ENCODE measurements at places on chromosomes 2 and 18.

DNA sequence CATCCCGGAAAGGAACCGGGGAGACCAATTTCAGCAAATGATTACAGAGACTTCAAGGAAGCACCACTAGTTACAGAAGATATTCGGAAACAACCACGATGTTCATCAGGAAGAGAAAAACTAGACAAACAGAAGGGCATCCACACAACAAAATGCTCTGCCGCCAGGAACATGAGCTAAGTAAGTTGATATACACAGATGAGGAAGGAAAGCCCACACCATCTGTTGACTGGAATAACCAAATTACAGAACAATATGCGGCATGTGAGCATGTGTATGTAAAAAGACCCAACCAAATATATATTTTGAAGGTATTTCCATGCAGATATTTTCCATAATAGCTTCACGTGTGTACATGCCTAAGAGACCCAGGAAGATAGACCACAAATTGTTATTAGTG, 47.0 kb downstream of the ACKR3 start:
- DNase-seq: no peak

GRCh38 chr2:211802666-211803065, 735.9 kb downstream of the ERBB4 start:
- DNase-seq: no peak

DNA sequence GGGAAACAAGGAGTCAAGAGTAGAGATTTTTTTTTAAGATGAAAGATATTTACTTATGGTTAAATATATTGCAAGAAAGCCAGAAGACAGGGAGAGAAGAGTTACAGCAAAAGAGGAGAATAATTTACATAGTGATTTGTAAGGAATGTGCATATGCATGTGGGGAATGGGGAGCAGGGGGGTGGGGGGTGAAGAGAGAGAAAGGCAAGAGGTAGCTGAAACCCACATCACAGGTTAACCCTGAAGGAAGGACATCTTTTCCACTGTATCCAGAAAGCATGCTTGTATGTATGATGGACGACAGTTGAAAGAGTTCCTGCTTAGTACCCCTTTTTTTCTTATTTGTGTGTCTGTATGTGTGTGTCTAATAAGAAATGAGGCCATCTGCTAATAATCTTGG, 371.9 kb downstream of the RAD51AP2 start:
- DNase-seq: no peak

- DNase-seq: no peak
These were observed 251.7 kb upstream of the PXDN start for GRCh38 chr2:1995987-1996386.

DNA sequence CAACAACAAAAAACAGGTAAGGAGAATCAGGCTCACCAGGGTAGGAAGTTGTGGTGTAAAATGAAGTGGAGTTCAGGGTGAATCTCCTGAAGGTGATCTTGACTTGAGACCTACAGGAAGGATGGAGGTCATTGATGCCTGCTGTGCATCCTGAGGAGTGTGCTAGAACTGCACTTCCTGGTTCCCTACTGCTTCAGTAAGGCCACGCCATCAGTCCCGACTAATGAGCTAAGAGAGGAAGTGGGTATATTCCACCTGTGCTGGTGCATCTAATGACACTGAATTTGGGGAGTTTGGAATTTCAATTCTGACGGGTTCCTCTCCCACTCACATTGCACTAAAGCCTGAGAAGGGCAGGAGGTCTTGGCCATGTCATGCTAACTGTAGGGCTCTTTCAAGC, 349.3 kb upstream of the SLC14A2 start:
- DNase-seq: no peak

DNA sequence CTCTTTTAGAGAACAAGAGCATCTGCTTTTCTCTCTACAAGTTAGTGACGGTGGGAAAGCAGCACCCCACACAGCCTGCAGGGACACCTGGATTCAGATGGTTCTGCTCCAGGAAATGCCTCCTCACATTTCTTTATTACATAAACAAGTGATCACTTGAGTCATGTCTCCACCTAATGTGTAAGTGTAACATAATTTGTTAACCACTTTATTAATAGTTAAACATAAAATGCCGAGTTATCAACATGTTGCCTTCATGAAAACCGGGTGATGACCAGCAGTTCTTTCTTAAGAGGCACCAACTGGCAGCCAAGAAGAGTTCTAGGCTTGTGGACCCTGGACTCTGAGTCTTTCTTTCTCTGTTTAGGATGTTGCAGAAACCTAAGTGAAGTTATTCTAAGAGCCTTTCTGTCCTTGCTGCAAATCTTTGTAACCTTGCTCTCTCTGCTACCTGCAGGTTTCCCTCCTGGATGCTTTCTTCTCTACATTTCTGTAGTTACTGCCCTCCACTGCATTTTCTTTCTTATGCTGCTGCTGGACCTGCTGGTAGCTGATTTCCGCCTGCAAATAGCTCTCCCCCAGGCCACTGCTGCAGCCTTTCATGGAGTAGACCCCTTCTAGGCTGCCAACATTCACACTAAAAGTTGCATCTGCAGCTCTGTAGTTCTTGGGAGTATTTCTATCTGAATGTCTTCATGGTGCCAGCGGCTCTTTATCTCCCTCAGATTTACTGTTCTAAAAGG, 24.3 kb downstream of the UPP2 start:
- DNase-seq: no peak

DNA sequence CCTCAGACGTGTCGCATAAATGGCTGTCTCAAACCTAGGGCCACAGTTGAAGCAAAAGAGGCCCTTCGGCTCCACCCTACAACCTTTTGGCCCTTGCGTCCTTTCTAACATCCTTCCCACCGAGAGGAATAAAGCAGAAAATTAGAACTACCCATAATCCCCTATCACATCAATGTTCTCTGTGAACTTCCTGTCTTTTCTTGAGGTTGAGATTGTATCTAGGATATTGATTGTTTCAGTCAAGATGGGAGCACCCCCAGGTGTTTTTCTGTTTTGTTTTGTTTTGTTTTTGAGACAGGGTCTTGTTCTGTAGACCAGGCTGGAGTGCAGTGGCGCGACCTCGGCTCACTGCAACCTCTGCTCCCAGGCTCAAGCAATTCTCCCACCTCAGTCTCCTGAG, 23.6 kb downstream of the INPP5D start:
- DNase-seq: no peak

GRCh38 chr2:157751462-157752058, 122.9 kb upstream of the ACVR1C start:
- DNase-seq: no peak

Measured in A549 (cell line).